ENCODE measurements at places on chromosomes 5 and 9.
A peak's percentile ranks its signal among the peaks of the same experiment; 100 is the strongest.

- no peak for DNase-seq
Observed at GRCh38 chr5:16074358-16074757, 105.2 kb downstream of the MARCHF11 start.

GRCh38 chr5:137164536-137164935 is 334.6 kb downstream of the SPOCK1 start:
- DNase-seq: no peak

GRCh38 chr5:168696611-168697010 is 117.4 kb upstream of the PANK3 start:
- no peak for DNase-seq

DNA sequence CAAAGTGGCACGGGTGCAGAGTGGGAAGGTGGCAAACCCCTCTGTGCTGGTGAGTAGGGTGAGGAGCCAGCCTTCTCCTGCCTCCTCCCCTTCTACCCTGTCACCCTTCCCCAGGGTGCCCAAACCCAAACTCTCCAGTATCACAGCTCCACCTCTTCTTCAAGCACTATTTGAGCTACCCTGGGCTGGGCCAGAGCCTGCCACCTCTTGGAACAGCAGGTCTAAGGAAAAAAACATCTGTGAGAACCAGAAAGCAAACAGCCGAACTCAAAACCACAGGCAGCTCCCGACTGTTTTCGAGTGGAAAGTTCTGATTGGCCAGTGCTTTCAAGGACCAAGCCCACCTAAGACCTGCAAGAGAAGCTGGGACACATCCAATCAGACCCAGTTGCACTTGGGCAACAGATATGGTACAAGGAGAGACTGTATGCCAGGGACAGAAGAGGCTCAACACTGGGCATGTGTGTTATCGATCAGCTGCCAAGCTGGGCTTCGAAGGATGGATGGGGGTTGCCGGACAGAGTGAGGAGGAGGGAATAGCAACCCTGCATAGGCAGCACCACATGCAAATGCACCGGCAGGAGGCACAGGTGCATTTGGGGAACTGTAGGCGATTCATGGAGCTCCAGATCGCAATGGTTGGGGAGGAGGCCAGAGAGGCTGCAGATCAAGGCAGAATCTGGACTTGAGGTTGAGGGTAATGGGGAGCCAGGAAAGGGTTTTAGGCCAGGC is 19.7 kb downstream of the ACSL6 start:
- no peak for DNase-seq

DNA sequence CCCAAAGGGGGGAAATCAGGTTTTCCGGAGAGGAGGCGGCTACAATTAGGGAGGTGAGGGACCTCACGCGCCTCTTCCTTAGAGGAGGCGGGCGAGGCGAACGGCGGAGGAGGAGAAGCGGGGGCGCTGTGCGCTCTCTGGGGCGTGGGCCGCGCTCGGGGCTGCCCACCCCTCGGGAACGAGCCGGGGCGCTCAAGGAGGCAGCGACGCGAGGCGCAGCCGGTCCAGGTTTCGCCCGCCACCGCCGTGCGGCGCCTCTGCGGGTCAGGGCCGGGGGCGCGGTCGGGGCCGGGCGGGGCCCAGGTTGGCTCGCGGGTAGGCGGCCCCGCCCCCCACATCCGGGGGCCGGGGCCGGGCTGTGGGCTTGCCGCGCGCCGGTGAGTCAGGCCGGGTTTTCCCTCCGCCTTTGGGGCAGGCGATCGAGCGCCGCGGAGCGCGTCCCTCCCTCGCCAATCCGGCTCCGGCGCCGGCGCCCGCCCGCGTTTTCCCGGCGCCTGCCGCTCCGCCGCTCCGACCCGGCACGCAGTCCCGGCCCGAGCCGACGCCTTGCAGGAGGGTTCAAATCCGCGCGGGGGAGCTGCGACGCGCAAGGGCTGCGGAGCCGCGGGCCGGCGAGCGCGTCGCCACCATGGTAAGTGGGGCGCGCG is at the start of gene N4BP3:
TSS of gene N4BP3 (plus strand) at position 392 of the 647 bp plus-strand sequence. CDS start 6,052 bp downstream, outside the sequence.
- peak; percentile 73 for DNase-seq

GRCh38 chr5:145495741-145496140 is 339.4 kb downstream of the PRELID2 start:
- DNase-seq: no peak

DNA sequence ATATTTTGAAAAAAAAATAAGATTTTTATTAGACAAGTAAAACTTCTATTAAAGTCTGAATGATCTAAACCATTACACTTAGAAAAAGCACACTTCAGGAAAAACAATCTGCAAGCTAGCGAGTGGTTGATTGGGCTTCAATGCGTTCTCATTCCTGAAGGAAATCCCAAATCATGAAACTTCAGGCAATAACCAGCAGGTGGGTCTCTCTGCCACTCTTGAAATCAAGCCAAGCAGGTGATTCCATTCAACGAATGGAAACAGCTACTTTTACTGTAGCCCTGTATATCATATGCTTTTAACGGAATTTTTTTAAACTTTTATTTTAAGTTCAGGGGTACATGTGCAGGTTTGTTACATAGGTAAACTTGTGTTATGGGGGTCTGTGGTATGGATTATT is 234.5 kb upstream of the TRPM3 start:
- DNase-seq: no peak

DNA sequence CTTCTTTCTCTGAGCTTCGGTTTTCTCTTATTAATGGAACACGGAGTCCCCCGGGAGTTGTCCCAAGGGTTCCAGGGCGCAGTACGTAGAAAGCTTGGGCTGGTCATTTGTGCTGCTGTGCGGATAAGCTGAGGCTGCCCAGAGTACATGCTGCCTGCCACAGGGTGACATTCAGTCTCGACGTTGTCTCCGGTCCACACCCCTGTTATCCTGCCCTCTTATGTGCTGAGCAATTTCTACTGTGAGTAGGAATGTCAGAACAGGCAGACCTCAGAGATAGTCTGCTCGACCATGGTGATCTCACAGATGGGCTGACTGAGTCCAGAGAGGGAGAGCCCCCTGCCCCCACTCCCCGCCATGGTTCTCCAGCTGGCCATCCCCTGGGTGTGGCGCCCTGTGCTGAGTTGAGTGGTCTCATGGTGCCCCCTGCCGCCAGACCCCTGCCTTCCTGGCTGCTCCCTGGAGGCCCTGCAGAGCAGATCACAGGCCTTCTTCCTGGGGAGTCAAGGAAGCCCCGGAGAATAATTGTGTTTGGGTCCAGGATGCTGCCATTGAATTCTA is 124.0 kb downstream of the RGS3 start:
- DNase-seq: no peak

GRCh38 chr9:17116400-17116837 is 18.4 kb upstream of the CNTLN start:
- no peak for DNase-seq

- no peak for DNase-seq
Observed at GRCh38 chr5:159456261-159456660, 126.0 kb upstream of the IL12B start.

DNA sequence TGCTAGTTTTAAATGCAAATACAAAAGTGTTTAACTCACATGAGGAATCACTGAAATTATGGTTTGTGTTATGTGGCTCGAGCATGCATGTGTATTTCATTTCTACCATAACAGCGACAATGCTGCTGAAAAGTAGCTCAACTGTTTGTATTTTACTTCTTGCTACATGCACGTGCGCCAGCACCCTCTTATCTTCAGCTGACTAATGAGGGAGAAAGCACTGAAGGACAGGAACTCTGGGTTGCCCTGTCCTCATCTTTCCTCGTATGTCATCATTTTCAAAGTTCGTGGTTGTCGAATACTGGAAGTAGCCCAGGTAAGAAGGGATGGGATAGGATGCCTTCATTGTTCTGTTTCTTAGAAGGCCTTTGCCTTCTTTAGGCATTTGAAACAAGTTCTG is 120.3 kb downstream of the SYK start:
- no peak for DNase-seq

GRCh38 chr9:4769321-4770080 is 23.2 kb upstream of the RCL1 start:
- no peak for DNase-seq

GRCh38 chr9:106643211-106643930 is 219.6 kb upstream of the ZNF462 start:
- DNase-seq: no peak

Measured in T-helper 9 cell (primary cell).